Activated CD8-positive, alpha-beta memory T cell treated with anti-CD3 and anti-CD28 coated beads, Interleukin-2, amount 10 ng/mL, durations not matched to agents 7 days and 5 days (primary cell): ENCODE measurements at places on chromosomes 4 and X.

DNA sequence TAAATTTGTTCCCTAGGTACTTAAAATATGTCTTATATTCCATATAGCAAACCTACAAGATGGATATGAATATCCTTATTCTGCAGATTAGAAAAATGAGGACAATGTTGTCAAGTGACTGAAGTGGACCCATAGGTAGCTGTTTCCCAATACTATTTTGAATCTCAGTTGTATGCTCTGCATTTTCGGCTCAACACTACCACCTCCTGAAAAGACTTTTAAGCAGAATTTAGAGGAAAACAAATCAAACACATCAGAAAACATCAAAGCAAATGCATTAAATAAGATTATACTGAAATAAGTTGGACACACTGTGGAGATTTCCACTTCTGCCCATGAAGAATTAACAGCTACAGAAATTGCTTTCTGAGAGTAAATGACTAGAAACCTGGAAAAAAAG is 488.7 kb downstream of the TRIML1 start:
- DNase-seq, result no peak

- no peak for DNase-seq
These were observed 80.8 kb upstream of the IQCM start for GRCh38 chr4:149896432-149896831.

- peak; percentile 63 for DNase-seq
These were observed at the start of gene BEX5 for GRCh38 chrX:102155806-102156179. TSS of gene BEX5 (minus strand) at chrX:102155977. CDS start at chrX:102154265, 1,712 bp downstream.

GRCh38 chr4:57309658-57310057 is 199.5 kb upstream of the IGFBP7 start:
- DNase-seq, result no peak

- no peak for DNase-seq
These were observed 102.1 kb upstream of the FAM9B start for GRCh38 chrX:9135901-9136510.

GRCh38 chrX:57516491-57516890 is 75.3 kb upstream of the ZXDB start:
- no peak for DNase-seq

DNA sequence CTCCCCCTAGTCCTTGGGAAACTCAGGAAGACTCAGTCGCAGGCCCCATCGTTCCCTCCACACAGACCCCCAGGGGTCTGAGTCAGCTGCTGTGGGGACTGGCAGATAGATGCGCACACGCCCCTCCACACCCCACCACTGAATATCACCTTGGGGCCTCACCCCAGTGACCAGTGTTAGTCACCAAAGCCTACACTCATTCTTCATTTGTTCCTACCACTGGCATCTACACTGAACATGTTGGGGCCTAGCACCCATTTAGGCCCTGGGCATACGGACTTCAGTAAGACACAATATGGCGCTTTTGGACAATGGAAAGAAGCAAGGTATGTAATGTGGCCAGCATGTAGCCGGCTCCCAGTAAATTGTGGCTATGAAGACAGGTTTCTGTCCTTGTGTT is 154.1 kb upstream of the PJA1 start:
- DNase-seq, result no peak

- no peak for DNase-seq
These were observed 30.3 kb downstream of the COPS4 start for GRCh38 chr4:83065266-83065665.

DNA sequence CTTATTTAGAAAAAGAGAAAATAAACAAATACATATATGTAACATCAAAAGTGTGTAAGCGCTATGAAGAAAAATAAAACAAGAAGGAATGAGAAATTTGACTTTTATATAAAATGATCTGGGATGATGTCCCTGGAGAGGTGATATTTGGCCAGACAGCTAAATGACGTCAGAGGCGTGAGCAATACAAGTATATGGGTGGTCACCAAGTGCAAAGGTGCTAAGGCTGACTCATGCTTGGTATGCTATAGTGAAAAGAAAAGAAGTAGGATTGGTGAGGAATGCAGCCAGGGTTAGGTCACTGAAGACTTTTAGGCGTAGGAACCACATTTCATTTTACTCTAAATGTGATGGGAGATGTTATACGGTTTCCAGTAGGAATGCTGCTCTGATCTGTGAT is 1049.1 kb upstream of the TENM3 start:
- DNase-seq, result no peak

DNA sequence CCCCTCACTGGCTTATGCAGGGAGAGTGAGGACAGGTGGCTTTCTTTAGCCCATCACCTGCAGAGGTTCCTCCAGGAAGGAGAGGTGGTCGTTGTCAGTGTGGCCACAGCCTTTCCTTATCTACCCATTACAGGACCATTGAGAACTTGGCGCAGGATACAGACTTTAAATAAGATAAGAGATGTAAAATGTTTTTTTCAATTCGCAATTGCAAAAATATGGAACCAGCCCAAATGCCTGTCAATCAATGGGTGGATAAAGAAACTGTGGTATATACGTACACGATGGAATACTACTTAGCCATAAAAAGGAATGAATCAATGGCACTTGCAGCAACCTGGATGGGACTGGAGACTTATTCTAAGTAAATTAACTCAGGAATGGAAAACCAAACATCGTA is 6.9 kb upstream of the RNF175 start:
- DNase-seq, result no peak

DNA sequence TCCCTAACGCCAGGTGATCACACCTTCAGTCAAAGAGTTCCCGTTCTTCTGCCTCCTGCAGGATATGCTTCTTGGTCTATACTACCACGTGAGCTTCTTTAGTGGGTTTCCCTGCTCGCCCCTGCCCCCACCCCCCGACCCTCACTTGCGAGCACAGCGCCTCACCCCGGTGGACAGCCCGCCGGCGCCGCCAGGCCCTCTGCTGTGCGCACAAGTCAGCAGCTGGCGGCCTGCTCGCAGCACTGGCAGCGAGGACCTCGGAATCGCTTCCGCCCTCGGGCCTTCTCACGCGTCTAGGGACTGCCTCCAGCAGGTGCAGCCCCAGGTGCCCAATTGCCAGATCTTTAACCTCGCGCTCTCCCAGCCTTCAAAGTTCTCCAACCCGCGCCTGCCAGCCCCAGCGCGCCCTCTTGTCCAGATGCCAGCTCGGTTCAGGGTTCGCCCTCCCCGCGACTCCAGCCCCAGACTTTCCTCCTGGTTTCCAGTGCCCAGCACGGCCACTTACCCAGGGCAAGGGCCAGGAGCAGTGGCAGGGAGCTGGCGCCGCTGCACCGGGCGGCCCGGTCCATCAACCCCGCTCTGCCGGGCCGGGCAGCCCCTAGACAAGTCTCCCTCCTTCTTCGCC is 454 bp downstream of the BTC start:
- DNase-seq, result no peak

GRCh38 chrX:37420756-37421155 is 71.6 kb downstream of the PRRG1 start:
- DNase-seq, result no peak

- DNase-seq, result no peak
These were observed 12.2 kb upstream of the PDE6B start for GRCh38 chr4:613126-613525.

GRCh38 chr4:36758312-36759178 is 477.1 kb downstream of the DTHD1 start:
- no peak for DNase-seq

- no peak for DNase-seq
These were observed 8.0 kb upstream of the TENM3 start for GRCh38 chr4:182235021-182235795.

GRCh38 chr4:174626342-174627008 is 104.2 kb upstream of the HPGD start:
- no peak for DNase-seq

DNA sequence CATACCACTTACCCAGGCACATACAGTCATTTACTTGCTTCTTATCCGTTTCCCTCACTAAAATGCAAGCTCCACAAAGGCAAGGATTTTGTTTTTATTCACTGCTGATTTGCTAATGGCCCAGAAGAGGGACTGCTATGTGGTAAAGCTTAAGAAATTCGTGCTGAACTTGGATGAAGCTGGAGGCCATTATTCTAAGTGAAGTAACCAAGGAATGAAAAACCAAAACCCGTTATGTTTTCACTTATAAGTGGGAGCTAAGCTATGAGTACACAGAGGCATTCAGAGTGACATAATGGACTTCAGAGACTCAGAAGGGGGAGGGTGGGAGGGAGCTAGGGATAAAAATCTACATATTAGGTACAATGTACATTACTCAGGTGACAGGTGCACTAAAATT is 47.2 kb downstream of the RAB33B start:
- no peak for DNase-seq

- no peak for DNase-seq
These were observed 169.6 kb downstream of the APBB2 start for GRCh38 chr4:41044791-41045190.

DNA sequence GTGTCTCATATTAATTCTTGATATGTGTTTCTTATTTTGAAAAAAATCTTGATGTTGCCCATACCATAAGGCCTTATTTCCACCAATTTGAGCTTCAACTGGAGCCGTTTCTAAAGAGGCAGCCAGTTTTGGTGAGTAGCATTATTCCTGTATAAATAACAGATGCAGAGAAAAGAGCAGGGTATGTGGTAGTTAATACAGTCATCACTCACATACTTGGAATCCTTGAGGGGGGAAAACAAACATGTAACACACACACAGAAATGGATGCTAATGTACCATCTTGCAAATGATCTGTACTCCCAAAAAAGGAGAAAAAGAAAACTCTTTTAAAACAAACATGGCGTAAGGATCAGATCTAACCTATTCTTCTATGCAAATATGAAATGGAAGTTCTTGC is 389.7 kb downstream of the GPM6A start:
- DNase-seq, result no peak

DNA sequence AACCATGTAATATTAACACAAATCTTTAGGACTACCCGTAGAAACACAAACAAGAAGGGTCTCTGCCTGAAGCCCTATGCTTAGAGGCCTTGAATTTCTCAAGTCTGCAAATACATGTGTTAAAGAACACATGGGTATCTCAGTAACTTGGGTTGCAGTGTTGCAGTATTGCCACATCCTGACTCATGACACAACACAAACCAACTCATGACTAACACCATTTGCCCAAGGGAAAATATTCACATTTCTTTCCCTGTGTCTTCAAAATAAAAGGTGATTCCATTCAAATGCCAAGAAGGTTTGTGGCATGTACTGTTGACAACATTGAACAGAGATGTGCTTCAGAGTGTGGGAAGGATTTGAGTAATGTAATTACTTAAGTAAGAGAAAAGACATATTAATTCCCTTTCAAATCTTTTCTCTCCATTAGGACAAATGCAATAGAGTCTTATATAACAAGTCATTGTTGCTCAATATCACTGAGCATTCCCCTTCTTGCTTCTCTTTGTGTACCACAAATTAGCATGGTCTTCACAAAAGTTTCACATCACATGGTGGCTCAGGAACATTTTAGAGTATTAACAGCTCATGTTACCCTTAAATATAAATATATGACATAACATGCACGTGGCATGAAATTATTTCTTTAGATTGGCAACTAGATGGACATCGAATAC is 487.1 kb downstream of the STPG2 start:
- no peak for DNase-seq

DNA sequence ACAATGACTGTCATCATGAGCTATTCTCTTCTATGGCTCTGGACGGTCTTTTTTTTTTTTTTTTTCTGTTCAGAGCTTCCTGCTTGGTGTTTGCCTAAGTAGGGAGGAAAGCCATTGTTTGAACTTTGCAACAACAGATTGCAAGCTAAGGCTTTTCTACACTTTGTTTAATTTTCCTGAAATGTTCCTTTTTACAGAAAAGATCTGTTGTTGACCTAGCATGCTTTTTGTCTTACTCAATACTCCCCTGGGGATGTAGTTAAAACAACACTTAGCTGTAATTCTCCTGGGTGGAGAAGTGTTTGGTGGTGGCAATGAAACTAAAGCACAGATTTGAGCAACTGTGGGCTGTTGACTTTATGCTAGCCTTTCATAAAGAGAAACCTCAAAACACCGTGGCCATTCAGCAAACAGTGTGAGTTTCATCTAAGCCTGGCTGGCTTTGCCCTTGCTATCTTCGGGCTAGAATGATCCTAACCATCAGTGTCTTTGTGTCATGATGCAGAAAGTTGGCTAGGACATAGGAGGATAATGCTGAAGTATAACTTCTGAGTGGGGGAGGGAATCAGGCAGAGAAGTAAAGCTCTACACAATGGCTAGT is 110.5 kb downstream of the ANXA3 start:
- DNase-seq, result no peak

GRCh38 chr4:110967936-110968335 is 345.1 kb upstream of the PITX2 start:
- DNase-seq, result no peak

- DNase-seq, result no peak
These were observed 794.8 kb upstream of the LCORL start for GRCh38 chr4:18816228-18816895.

- no peak for DNase-seq
These were observed 86.8 kb downstream of the HHIP start for GRCh38 chr4:144732584-144733428.

- DNase-seq, result peak; percentile 42
These were observed 68.0 kb upstream of the ATXN3L start for GRCh38 chrX:13387666-13388494.

DNA sequence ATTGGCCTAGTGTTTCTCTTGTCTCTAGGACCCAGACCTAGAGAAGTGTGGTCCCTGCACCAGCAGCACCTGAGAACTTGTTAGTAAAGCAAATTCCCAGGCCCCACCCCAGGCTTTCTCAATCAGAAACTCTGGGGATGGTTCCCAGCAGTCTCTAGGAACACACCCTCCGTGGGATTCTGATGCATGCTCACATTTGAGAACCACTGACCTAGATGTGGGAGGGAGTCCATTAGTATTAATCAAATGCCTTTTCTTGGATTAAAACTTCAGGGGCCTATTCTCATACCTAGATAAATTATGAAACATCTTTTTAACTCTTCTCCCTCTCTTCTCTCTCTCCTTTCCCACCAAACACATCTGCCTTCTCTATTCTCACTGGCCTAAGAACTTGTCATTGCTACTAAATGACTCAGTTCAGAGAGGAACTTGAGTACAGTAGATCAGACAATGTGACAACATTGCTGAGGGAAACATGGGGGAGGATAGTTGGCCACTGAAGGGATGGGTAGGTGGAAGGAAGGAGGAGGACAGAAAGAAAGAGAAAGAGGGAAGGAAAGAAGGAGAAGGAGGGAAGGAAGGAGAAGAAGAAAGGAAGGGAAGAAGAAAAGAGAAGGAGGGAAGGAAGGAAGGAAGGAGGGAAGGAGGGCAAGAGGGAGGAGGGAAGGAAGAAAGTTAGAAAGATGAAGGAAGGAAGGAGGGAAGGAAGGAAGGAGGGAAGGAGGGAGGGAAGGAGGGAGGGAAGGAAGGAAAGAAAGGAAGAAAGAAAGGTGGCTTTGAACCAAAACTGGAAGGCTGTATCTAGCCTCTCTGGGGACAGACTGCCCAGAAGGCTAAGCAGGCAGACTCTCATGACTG is 132.7 kb upstream of the MAP3K15 start:
- DNase-seq, result no peak

- DNase-seq, result no peak
These were observed 629.3 kb downstream of the MID1IP1 start for GRCh38 chrX:39430551-39430950.

GRCh38 chrX:13080128-13080795 is 35.8 kb upstream of the FAM9C start:
- DNase-seq, result no peak

DNA sequence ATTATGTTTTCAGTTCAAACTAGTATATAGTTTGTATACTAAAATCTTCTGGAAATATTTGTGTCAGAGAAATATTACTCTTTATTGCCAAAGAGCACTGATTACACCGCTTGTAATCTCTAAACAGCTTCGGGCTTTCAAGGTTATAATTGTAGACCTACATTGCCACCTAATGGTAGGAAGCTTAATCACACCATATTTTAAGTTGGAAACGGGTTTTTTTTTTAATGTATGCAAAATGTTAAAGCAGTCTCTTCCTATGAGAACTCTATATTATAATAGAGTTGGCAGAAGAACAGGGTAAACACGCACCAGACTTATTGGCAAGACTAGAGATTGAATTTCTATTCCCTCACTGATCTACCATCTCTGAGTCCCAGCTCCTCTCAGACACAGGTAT is 19.5 kb upstream of the NFXL1 start:
- no peak for DNase-seq
